ENCODE measurements at places on chromosomes 2 and 18.

DNA sequence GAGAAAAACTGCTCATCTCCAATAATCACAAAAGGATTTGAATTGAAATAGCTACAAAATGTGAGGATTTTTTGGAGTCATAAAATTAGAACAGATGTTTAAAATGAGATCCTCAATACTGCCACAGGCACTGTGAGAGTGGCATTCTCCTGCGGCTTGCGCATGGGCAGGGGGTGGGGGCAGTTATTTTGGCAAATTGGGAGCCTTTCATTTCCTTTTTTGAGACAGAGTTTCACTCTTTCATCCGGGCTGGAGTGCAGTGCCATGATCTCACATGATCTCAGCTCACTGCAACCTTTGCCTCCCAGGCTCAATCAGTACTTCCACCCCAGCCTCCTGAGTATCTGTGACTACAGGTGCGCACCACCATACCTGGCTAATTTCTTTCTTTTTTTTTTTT, 42.4 kb downstream of the POMC start:
- DNase-seq = peak; percentile 79

- no peak for DNase-seq
These were observed 34.9 kb downstream of the RNU4ATAC start for GRCh38 chr2:121565389-121566250.

DNA sequence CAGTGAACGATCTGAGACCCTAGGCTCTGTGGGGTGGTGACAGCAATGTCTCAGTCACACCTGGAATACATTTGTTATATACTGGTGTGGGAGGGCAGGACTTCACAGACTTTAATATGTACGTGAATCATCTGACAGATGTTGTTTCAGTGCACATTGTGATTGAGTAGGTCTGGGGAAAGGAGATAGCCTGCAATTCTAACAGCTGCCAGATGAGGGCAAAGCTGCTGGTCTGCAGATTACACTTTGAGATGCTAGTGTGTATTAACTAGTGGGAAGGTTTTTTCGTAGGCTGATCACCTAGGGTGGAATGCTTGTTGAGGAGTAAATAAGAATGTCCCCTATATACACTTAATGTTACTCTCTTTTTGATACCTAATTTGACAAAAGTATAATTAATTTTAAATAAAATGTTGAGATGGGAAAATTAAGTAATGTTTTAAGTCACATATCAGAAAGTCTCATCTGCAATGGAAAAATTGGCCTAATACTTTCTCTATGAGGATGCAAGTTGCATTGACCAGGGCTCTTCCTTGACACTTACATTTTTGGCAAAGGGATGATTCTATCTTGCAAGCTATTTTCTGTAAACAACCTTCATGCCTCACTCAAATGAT, 496.9 kb upstream of the HNMT start:
- peak; percentile 22 for DNase-seq

DNA sequence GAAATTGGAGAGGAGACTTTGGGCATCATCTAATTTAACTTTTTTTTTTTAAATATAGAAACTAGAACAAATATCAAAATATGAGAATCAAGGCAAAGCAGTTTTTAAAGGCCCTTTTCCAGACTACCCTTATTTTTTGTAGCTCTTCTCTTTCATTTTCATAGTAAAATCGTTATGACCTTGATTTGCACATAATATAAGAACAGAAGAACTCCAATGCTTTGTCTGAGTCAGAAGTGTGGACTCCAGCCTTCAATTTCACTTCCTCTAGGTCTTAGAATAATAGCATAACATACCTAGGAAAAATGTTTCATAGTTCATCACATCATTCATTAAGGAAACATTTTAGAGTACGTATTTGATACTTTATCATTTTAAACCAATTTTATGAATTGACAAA, 74.4 kb downstream of the ANKRD12 start:
- peak; percentile 37 for DNase-seq

- DNase-seq = peak; percentile 68
These were observed 431.5 kb downstream of the DCDC2C start for GRCh38 chr2:4134551-4135550.

GRCh38 chr2:31109633-31110192, 28.5 kb downstream of the GALNT14 start:
- no peak for DNase-seq

DNA sequence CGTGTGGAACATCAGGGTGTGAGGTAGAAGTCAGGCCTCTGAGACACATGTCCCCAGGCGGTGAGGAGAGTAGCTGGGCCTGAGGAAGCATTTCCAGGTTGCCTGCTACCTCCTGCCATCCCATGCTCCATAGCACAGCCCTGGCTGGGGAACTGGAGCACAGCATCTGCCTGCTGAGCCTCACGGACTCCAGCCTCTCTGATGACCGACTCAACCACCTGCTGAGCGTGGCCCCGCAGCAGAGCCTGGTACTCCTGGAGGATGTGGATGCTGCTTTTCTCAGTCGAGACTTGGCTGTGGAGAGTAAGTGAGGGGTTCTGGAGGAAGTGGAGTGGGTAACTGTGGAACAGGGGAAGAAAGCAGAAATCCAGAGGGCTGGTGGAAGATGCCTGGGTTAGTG, 2.9 kb downstream of the BCS1L start:
- no peak for DNase-seq

- DNase-seq = no peak
These were observed 54.6 kb downstream of the LAMA3 start for GRCh38 chr18:23743733-23744333.

- DNase-seq = no peak
These were observed 68.9 kb downstream of the EPAS1 start for GRCh38 chr2:46365913-46366667.

DNA sequence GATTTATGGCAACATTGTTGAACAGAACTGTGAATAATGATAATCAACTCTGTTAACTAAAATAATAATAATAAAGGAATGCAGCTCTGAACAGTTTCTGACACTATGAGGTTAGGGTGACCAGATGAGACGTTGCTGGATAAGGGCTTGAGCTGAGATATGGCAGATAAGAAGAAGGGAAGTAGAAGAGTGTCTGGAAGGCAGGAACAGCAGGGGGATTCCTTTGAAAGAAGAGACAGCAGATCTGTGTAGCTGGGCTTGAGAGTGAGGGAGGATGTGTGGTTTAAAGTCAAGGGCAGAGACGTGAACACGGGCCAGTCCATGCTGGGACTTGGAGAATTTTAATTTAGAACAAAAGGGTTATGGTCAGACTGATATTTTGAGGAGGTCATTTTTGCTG, 273.1 kb upstream of the SLC14A2 start:
- DNase-seq = no peak

DNA sequence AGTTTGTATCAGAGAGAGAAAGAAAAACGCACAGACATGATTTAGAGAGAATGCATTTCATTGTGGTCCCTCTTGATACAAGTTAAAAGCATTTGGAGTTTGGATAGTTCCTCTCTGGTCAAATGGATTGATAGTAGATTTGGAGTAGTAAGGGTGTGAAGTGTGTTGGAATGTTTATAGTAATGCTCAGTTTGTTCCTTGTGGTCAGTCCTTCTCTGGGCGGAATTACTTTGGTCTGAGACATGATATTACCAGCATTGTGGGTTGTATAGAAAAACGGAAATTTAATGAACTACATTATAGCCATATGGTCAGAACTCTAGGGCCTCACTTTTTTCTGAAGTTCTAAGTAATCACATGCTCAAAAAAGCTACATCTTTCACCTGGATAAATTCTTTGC, 178.9 kb downstream of the AGAP1 start:
- DNase-seq = no peak

DNA sequence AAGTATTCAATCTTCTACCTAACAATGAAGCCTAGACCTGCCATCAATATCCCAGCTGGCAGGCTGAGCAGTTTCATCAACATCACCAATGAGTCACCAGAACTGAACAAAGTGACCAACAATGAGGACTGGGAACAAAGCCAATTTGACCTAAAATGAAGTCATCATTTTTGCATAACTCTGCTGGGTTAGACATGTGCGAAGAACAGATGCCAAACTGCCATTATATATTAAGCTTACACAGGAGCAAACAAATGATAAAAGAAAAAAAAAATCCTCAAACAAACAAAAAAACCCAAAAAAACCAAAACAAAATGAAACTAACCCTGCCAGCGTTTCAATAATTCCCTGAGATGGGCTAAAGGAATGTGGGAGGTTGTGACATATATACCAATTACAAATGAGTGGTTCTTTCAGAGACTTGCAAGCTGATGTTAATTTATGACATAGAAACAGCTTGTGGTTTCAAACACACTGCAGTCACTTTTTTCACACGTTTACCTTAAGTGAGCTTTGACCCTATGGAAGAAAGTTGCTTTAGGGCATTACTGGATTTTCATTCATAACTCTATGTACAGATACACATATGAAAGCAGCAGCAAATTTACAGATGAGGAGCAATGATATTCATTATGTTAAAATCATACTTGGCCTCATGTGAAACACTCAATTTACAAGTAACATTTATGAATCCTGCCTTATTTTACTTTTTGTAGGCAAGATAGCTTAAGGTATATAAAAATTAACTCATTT, 56.9 kb upstream of the CCDC141 start:
- peak; percentile 83 for DNase-seq

DNA sequence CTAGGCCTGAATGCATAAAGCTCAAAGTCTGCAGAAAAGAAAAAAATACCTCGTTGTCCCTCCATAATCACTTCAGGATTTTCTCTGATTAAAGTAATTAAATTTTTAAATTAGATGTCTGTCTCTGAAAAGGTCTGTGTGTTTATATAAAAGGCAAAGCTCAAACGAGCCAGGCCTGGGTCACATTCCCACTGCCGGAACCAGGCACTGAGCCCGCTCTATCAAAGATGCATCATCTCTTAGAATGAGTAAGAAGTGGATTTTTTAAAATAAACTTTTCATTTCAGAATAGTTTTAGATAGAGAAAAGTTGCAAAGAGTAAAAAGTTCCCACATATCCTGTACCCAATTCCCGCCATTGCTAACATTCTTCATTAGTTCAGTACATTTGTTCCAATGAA, 202.1 kb upstream of the KYNU start:
- no peak for DNase-seq

- no peak for DNase-seq
These were observed 33.7 kb upstream of the RNF152 start for GRCh38 chr18:61926532-61926931.

DNA sequence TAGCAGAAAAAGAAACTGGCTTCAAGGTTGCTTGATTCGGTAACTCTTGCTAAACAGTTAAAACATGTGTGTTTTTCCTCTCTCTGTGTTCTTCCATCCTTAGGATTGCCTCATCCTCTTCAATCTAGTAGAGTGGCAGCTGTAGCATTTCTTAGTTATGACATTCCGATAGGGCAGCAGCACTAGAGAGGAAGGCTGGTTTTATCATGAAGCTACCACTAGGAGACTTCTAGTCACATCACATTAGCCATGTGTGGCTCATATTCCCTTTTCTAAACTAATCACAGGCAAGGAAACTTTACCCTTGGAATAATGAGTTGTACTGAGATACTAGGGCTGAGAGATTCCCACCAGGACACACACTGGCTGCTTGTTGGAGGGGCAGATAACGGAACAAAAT, 187.6 kb downstream of the DOK6 start:
- DNase-seq = no peak

GRCh38 chr2:143877056-143877455, 642.9 kb downstream of the ZEB2 start:
- DNase-seq = no peak

- no peak for DNase-seq
These were observed 33.9 kb downstream of the ZAP70 start for GRCh38 chr2:97747285-97747684.

GRCh38 chr18:28588884-28589549, 412.1 kb upstream of the CDH2 start:
- DNase-seq = no peak

- DNase-seq = no peak
These were observed 37.8 kb downstream of the KCTD18 start for GRCh38 chr2:200471928-200472645.

- DNase-seq = no peak
These were observed 57.8 kb downstream of the GALNT1 start for GRCh38 chr18:35639296-35639695.

GRCh38 chr2:136085453-136086209, 32.3 kb downstream of the CXCR4 start:
- DNase-seq = no peak

DNA sequence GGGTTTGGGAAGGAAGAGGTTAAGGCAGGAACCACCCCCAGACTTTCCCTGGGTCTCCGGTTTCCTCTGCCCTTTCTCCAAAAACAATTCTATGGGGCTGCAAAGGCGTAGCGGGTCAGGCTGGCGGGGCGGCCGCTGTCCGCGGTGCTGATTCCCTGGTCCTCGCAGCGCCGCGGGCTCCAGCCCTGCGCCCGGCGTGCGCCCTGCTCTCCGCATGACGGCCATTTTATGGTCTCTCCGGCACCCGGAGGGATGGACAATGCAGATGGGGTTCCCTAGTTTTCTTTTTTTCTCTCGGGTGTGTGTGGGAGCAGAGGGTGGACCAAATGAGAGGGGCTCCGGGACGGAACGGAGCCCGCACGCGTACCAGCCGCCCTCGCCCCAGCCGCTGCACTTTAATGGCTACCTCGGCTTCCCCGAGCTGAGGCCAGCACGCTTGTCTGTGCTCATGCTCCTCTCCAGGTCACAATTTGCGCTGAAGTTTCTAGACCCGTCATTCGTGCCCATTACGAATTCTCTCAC, 1.6 kb downstream of the ST8SIA3 start:
- DNase-seq = peak; percentile 42

- no peak for DNase-seq
These were observed 2.2 kb downstream of the TBR1 start for GRCh38 chr2:161418275-161418714.

DNA sequence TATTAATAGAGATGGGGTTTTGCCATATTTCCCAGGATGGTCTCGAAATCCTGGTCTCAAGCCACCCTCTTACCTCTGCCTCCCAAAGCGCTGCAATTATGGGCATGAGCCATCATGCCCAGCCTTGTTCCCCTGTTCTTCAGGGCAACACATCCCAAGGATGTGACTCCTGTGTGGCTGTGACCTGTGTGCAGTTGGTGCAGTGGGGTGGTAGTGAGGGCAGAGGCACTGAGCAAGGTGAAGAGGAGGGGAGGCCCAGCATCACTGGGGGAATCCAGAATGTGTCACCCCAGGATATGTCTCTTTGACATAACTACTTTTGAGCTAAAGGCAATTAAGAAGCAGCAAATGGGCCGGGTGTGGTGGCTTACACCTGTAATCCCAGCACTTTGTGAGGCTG, 23.4 kb downstream of the CENPA start:
- DNase-seq = no peak

DNA sequence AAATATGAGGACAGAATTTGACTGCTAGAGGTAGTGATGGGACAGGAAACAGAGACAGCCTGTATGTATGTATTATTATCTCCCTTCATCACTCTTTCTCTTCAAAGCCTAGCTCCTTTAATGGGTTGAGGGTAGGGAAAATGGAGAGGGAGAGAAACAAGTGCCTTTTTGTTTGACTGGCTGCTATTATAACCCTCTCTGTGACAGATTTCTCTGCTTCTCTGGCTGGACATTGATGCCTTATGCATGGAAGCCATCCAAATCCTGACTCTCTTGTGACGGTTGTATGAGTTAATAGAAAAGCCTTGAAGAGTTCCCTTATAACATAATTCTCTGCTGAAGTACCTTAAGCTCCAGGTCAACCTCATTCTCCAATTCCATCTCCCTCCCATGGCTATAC, 118.5 kb upstream of the COL5A2 start:
- no peak for DNase-seq

GRCh38 chr2:25479761-25480160, 138.0 kb upstream of the DNMT3A start:
- DNase-seq = no peak

- DNase-seq = no peak
These were observed 26.1 kb upstream of the CYP26B1 start for GRCh38 chr2:72173640-72174321.

Measured in suppressor macrophage (primary cell).